Fibroblast of the conjunctiva (primary cell): ENCODE measurements at places on chromosomes 6 and 20.
A peak's percentile ranks its signal among the peaks of the same experiment; 100 is the strongest.

GRCh38 chr6:90175627-90176538, 120.8 kb downstream of the BACH2 start:
- no peak for DNase-seq

- DNase-seq: no peak
Measured at GRCh38 chr20:8250539-8251200, 118.6 kb downstream of the PLCB1 start.

- DNase-seq: no peak
Measured at GRCh38 chr6:50653253-50653652, 60.1 kb upstream of the TFAP2D start.

DNA sequence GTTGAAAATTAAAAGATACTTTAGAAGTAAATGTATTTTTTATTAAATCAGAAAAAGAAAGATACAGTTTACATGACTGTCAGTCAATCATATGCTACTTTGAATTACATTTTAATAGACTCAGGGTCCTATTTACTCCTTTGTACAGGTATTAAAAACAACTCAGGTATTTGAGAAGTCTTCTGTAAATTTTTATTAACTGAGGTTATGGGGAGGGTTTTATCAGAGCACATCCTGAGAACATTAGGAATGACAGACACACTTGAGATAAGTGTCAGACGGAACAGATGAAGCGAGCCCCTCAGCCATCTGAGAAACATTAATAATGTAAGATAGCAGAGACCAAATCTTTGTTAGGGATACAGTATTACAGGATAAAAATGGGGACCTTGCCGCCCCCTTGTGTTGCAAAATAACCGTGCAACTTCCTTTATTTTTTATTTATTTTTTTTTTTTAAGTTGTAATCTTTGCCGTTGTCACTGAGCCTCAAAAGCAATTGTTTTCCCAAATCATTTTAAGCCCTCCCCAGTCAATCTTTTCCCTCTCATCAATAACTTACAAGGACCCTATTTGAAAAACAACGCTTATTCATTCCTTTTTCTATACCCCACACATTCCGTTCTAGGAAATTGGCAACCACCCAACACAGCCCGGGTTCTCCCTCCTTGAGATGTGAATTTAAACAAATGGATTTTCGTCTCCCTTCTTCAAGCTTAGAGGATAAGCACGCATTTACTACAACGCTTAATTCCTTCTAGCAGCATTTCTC, 126.7 kb downstream of the BCAS1 start:
- no peak for DNase-seq

DNA sequence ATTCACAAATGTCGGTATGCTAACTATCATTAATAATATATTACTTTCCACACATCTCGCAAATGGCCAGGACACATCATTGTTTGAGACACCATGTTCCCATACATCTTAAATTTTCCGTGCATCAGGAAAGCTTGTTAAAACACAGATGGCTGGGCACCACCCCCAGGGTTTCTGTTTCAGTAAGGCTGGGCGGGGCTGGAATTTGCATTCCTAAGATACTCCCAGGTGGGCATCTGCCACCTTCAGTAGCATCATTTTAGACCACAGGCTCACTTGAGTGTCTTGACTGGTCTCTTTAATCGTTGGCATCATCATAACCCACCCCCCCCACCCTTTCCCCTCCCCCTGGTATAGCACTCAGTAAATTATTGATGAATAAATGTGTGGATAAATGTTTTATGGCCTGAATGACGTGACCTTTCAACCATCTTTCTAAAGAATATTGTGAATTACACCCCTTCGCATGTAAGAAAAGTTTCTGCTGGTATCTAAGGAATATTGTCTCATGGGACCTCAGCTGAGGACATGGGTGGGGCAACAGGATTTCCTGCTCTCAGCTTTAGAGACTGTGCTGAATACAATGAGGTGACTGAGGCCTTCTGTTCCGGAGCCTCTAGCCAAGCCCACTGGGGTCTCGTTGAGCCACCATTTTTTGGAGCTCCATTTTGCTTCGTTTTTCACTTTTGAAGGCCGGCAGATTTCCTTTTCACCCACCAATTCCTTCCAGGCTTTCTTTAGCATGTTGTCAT, 124.1 kb upstream of the NEDD9 start:
- DNase-seq: no peak

GRCh38 chr6:138349891-138350290, 27.8 kb upstream of the SMIM28 start:
- DNase-seq: no peak

DNA sequence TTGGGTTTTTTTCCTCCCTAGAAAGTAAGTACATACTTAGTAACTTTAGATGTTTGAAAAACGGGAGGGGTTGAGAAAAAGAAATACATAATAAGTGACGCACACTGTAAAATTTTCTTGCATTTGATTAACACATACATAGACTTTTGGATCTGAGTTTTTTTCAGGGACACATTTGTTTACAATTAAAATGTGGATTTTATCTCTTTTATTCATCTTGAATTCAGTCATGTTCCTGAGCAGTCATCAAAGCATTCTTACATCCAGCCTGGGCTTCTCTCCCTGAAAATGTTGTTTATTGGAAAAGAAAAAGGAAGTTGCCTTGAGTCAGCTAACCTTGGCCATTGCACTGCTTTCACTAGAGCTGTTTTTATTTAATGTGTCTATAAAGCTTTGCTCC, 8.7 kb upstream of the RPP40 start:
- no peak for DNase-seq

- no peak for DNase-seq
Measured at GRCh38 chr6:33428966-33429749, 9.3 kb downstream of the SYNGAP1 start.

GRCh38 chr6:10567256-10568026, 46.3 kb downstream of the GCNT2 start:
- no peak for DNase-seq

DNA sequence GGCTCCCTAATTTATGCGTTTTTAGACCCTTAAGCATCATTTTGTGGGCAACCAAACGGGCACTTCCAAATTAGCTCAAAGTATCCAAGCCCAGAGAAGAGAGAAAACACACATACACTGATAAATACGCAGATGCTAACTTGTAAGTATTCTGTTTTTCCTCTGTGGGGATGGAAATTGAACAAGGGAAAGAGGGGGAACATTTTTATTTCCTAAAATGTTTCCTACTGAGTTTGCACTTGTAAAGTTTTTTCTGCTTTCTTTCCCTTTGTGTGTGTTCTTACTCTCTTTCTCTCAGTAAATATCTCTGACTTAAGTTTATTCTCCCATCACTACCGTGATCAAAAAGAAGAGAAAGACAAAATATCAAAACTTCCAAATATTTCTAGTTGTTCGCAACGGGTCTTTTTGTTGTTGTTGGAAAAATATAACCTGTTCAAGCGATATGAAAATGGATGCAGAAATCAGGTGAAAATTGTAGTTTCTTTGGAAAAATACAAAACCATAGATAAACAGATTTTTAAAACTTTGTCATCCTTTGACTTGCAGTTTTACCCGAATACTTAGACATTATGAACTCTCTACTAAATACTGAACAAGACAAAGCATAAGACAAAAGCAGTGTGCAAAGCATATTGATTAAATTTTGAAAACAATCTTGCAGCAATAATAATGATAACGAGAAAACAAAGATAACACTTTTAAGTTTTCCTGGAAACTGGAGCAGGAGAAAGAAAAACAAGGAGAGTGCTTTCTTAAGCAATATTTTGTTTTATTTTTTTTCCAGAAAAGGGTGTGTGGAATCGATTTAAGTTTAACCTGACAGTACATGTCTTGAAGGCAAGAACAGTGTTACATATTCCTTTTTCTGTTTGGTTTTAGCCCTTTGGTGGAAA, 1.0 kb upstream of the NKX2-4 start:
- DNase-seq: no peak

- DNase-seq: peak; percentile 43
Measured at GRCh38 chr6:51098791-51099190, 280.1 kb downstream of the TFAP2B start.

DNA sequence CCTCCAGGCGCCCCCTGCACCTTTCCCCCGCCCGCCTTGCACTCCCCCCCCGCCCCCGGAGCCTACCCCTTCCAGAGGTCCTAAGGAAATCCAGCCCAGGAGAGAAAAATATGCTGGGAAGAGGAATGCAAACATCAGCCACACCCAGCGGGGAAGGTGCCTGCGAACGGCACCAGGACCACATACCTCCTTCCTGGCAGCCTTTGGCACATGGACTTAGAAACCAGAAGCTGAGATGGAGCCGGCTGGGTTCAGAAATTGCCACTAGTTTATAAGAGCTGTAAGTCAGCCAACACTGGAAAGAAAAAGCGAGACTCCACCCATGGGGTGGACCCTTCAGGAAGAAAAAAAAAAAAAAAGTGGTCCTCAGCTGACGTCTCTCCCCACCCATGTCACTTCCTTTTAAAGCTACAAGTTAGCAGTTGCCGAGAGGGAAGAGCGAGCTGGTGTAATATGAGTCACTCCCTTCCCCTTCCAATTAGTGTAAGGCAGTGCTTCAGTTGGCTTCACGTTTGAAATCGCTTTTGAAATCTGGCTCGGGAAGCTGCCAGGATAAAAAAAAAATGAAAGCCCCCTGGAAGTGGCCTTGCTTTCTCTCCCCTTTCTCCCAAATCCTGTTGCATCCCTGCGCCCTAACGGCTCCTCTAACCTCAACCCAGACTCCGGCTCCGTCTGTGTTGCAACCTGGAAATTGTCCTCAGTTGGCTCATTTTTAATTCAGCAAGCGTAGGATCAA, at the start of gene AGPAT4:
Gene AGPAT4, minus strand, starts transcription at position 310 of the 736 bp plus-strand sequence. CDS start 41,848 bp downstream, outside the sequence.
- peak; percentile 98 for DNase-seq

DNA sequence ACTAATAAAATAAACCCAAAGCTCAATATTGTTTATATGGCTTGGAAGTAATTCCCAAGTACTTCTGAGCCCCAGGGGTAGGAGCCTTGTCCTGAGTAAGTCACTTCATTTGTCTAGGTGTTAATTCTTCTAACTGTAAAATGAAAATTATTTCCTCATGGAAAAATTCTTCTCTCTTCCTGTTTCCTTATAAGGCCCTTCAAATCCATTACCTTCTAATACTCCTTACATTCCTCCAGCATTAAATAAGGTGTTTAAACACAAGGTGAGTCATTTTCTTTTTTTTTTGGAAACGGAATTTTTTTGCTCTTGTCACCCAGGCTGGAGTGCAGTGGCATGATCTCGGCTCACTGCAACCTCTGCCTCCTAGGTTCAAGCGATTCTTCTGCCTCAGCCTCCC, 41.9 kb downstream of the PRR18 start:
- no peak for DNase-seq

GRCh38 chr6:121733234-121733633, 297.8 kb downstream of the GJA1 start:
- no peak for DNase-seq

DNA sequence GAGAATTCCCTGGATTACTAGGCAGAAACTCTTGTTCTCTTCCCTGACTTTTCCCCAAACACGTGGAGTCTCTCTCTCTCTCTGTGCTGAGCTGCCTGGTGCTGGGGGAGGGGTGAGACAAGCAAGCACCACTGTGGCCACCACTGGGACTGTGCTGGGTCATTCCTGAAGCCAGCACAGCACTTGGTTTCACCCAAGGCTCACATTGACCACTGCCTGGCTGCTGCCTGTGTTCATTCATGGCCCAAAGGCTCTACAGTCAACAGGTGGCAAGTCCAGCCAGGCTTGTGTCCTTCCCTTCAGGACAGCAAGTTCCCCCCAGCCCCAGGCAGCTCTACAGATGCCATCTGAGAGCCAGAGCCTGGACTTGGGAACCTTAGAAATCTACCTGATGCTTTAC, 92.2 kb downstream of the CTNNBL1 start:
- DNase-seq: no peak

DNA sequence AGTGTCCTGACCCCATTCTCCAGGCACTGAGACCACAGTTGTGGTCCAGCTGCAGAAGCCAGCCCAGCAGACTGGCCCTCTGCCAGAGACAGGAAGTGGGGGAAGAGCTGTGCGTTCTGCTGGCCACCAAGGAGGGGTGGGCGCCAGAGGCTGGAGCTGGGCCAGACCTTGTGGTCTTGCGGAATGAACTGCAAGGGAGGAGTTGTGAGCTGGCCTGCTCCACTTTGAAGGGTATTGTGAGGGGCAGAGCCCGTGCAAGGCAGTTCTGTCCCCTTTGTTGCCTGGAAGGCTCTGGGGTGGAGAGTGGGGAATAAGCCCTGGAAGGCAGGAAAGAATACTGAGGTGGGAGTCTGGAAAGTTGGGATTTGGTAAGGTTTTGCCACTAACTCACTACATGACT, 3.6 kb upstream of the MDFI start:
- DNase-seq: no peak

DNA sequence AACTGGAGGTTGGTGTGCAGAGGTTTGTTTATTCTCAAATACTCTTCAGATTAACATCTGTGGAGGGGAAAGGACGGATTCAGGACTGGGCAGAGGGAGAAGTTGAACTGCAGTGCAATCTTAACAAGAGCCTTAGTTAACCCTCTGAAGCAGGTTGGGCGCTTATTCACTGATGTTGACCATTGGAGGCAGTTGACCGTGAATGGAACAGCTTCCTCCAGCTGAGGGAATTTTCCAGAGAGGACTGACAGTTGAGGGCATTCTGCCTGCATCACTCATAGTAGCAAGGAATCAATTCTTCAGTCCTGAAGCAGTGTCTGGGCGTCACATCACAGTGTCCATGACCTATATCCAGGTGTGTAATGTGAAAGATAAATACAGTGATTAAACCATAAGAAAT, 80.9 kb downstream of the PLCB4 start:
- DNase-seq: no peak

DNA sequence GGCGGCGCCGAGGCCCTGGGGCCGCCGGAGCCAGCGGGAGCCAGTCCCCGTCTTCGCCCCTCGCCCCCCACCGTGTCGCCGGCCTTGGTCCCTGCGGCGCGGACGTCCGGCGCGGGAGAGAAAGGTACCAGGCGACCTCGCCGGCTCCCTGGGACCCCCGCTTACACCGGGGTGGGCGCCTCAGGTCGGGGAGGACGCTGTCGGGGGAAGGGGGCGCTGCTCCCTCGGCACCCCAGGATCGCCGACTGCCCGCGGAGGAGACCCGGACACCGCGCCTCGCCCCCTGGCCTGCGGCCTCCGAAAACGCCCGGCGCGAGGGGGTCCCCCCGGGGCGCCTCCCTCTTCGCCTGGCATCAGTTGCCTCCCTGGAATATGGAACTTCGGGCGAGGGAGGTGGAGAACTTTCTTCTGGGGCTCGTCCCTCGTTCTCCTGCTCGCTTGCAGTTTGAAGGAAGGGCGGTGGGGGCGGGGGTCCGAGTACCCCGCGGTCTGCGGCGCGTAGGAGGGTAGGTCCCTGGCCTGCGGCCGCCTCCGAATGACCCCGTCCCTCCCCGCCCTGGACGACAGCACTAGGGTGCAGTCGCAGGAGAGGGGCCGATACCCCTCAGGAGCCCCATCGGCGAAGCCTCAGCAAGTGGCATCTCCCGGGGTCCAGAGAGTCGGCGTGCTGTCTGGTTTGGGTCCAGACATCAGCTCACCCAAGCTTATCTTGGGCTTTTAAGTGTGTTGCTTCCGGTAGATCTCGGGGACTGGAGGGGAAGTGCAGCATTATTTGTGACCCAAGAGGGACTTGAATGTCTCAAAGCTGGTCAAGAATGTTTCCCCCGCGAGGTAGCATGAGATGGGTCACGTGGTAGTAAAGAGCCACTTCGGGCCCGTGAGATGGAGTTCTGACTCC, 549 bp downstream of the ANKRD6 start:
- DNase-seq: no peak
